Osteoblast (primary cell): ENCODE measurements at places on chromosomes 1 and 21. TPM values are rescaled to one million over a fixed set of nuclear protein-coding genes. Genes with fewer than 3 reads are reported as not detected.
A peak's percentile ranks its signal among the peaks of the same experiment; 100 is the strongest.

RABGGTB gene
- total RNA-seq, result 66.0 and 76.0 TPM in 2 replicates

HCN3 gene
- total RNA-seq, result 2.5 and 2.9 TPM in 2 replicates

GPR153 gene
- 2.9 and 4.0 TPM in 2 replicates for total RNA-seq

DISP3 gene
- total RNA-seq, result under 0.01 TPM in 2 replicates

KIF14 gene
- total RNA-seq, result 1.8 and 2.1 TPM in 2 replicates

HMGCS2 gene
- total RNA-seq, result not detected in 2 replicates

LRRC38 gene
- not detected in 2 replicates for total RNA-seq

KCNK2 gene
- 86.9 and 161 TPM in 2 replicates for total RNA-seq

GRCh38 chr1:43277116-43277876 is 7.5 kb downstream of the TMEM125 start:
- no peak for DNase-seq

DNA sequence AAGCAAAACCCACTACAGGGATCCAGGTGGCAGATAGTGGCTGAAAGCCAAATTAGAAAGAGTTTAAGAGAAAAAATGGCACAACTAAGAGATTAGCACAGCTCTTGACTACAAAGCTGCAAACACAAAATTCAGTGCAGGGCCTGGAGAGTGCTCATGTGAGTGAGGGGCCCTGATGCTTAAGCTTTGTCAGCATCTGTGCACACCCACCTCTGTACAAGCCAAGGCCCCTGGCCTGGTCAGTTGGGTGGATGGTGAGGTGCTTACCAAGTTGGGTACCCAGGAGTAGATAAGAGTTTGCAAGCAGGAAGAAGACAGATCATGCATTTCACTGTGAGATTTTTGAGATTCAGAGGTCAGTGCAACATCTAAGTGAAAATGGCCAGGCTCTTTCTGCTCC is 62.7 kb upstream of the ATP1B1 start:
- DNase-seq, result no peak

- peak; percentile 58 for DNase-seq
Observed at GRCh38 chr1:160818207-160818937, 22.4 kb downstream of the LY9 start.

GRCh38 chr1:215056584-215056983 is 26.0 kb upstream of the KCNK2 start:
- DNase-seq, result peak; percentile 49

DNA sequence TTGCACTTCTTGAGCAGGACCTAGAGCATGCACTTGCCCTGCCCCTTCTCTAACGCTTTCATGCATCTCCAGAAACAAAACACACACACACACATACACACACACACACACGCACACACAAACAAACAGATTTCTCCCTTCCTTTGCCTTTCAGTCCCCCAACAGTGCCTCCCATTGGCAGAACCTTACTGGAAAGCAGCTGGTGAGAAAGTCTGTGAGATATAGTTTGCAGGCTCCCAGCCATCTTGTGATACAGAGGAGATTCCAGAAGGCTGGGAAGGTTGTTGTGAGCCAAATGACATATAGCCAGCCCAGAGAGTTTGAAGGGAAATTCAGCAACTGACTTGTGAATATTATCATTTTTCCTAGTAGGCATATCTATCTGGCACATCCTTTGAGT is 35.9 kb upstream of the ZRANB2 start:
- DNase-seq, result no peak

DNA sequence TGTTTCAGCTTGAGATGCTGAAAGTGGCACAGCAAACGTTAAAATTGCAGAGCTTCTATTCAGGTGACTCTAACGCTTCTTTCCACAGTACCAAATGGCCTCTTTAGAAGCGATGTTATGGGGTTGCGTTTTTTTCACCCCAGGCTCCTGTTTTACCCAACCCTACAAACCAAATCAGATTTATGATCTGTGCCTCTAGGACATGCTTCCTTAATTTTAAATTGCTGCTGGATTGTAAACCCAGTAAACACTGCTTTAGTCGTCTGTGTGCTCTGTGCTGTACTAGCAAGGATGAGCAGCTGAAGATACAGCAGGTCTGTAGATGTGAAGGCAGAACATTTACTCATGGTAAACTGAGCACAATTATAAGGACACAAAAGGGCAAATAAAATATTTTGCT is 13.0 kb downstream of the KCNK2 start:
- no peak for DNase-seq

GRCh38 chr21:28590026-28590425 is 402.7 kb downstream of the LTN1 start:
- no peak for DNase-seq

GRCh38 chr1:1024149-1024770 is 4.3 kb downstream of the AGRN start:
- DNase-seq, result no peak

GRCh38 chr21:40372506-40372905 is 474.5 kb downstream of the DSCAM start:
- no peak for DNase-seq

DNA sequence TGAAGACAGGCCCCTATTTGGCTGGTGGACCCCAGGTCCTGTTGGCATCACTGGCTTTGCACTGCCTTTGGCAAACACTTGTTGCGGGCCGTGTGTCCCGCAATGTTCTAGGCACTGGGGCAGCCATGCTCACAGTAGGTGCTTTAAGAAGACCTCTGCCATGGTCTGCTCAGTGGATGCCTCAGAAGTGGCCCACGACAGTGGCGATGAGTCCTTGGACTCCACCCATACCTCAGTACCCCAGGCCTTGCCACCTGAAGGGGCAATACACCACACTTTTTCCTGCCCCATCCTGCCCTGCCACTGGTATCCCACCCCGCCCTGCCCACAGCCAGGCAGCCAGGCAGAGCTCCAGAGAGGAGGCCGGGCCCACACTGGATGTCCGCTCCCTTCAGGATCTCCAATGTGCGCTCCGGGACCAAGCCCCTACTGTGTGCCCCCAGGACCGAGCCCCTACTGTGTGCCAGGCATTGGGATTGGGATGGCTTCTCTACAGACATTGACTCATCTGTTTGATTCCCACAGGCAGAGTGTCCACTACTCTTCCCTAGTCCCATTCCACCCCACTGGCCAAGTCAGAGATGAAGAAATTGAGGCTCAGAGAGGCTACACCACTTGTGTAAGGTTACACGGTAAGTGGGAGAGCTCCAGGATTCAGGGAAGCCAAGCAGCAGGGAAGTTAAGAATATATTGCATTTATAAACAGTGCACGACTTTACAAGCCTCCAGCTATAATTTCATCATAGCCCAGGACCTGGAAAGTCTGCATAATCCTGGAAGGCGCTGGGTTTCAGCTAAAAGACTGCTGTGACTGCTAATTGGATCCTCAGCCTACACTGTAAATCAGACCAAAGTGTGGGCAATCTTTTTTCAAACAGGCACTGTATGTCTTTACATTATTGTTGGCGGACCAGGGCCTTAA is 101.6 kb downstream of the DMRTB1 start:
- no peak for DNase-seq

GRCh38 chr1:188022661-188023060 is 1193.9 kb downstream of the PLA2G4A start:
- DNase-seq, result no peak

DNA sequence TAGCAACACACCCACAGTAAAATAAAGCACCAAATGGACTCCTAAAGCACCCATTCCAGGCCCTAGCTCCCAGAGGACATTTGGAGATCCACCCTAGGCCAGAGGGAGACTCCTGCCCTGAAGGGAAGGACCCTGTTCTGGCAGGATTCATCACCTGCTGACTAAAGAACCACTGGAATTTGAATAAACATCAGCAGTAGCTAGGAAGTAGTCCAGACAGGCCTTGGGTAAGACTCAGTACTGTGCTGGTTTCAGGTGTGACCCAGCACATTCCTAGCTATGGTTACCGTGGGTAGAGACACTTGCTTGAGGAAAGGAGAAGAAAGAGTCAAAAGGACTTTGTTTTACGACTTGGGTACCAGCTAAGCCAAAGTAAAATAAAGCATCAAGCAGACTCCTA is 92.7 kb upstream of the LRRC7 start:
- no peak for DNase-seq

- no peak for DNase-seq
Observed at GRCh38 chr1:34846265-34846664, 13.3 kb downstream of the SMIM12 start.

GRCh38 chr1:184022668-184023067 is 14.9 kb downstream of the COLGALT2 start:
- no peak for DNase-seq

DNA sequence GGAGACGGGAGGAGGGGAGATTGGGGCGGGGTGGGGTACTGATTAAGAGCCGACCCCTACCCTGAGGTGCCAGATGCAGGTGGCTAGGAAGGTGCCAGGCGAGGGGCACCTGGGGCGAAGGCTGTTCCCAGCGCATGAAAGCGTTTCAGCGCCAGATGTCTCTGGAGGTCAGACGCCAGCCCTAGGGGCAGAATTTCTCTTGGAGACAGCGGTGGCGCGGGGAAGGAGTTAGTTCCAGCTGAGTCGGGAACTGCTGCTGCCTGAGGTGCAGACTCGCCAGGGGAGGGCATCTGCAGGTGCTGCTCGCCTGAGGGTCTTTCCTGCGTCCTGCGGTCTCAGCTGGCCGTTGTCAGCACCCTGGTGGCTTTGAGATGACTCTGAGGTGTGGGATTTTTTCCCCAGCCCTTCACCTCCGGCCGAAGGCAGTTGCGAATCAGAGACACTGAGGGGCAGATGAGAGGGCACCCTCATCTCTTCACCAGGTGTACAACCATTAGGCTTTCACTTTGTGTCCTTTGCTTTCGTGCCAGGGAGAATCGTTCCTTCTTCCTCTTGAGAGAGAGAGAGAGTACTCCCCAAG is 539 bp downstream of the CGN start:
- peak; percentile 74 for DNase-seq

DNA sequence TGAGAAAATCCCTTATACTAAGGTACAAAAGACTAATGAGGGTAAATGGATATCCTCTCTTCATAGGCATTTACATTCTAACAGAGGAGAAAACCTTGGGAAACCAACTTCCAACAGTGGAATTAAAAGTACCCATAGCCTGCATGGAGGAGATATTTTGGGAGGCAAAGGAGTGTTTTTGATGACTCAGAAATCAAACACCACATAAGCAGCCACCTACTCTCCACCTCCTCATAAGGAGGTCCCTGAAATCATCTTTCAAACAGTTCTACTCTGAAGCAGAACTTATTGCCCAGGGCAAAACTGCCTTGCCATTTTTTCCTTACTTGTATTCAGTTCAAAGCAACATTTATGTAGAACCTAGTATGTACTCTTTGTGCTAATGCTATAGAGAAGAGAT is 211.3 kb downstream of the KCNH1 start:
- no peak for DNase-seq

GRCh38 chr1:43272161-43272560 is 2.4 kb downstream of the TMEM125 start:
- DNase-seq, result no peak

GRCh38 chr1:71086331-71086730 is 5.5 kb upstream of the ZRANB2 start:
- no peak for DNase-seq

GRCh38 chr1:117271959-117272358 is 61.2 kb upstream of the VTCN1 start:
- no peak for DNase-seq

DNA sequence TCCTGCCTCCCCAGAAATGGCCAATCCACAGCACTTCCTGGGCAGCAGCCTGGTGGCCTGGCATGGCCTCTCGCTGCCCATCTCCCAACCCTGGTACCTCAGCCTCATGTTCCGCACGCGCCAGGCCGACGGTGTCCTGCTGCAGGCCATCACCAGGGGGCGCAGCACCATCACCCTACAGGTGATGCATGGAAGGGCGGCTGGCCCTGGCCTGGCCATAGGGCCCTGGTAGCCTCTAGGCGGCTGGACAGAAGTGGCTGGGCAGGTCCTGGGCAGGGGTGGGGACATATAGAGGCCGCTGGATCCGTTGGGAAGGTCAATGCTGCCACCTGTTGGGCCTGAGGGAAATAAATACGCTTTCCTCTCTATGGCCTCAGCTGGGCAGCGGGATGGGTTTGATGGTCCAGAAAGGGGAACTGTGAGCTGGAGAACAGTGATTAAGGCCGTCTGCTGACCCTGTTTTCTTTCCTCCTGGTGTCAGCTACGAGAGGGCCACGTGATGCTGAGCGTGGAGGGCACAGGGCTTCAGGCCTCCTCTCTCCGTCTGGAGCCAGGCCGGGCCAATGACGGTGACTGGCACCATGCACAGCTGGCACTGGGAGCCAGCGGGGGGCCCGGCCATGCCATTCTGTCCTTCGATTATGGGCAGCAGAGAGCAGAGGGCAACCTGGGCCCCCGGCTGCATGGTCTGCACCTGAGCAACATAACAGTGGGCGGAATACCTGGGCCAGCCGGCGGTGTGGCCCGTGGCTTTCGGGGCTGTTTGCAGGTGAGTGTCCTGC is 14.4 kb downstream of the CELSR2 start:
- DNase-seq, result peak; percentile 100
